NCI-H1105 treated with DMSO at 0.1 percent for 48 hours (cell line): ENCODE measurements at places on chromosomes 6 and 20.

- DNase-seq, result no peak
Measured at GRCh38 chr6:13248994-13249393, 79.3 kb downstream of the TBC1D7 start.

GRCh38 chr6:117555882-117556498 is 46.3 kb downstream of the GOPC start:
- peak; percentile 23 for DNase-seq

DNA sequence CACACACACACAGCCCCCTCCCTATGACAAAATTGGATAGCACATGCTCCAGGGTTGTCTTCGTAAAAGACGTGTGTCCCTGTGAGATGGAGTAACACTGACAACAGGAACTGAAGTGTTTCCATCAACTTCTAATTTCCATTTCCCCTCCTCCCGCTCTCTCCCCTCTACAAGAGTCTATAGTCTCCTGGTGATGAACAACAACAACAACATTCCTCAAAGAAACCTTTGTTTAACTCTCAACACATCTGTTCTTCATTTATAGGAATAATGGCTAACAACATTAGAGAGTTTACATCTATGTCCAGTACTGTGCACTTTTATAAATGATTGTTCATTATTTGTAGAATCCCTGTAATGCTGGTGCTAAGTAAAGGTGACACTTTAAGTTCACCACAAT is 205.8 kb upstream of the SSTR4 start:
- no peak for DNase-seq

- DNase-seq, result no peak
Measured at GRCh38 chr6:107408714-107409113, 50.6 kb downstream of the PDSS2 start.

GRCh38 chr6:158539413-158539812 is 20.5 kb upstream of the TMEM181 start:
- DNase-seq, result no peak

- peak; percentile 68 for DNase-seq
Measured at GRCh38 chr20:47353692-47354463, 2.6 kb downstream of the ZMYND8 start.
